ENCODE measurements at places on chromosomes 12 and 14.

GRCh38 chr12:46674129-46674528, 151.7 kb downstream of the SLC38A4 start:
- DNase-seq, result no peak

- no peak for DNase-seq
Observed at GRCh38 chr14:93926245-93926872, 785 bp upstream of the FAM181A start.

DNA sequence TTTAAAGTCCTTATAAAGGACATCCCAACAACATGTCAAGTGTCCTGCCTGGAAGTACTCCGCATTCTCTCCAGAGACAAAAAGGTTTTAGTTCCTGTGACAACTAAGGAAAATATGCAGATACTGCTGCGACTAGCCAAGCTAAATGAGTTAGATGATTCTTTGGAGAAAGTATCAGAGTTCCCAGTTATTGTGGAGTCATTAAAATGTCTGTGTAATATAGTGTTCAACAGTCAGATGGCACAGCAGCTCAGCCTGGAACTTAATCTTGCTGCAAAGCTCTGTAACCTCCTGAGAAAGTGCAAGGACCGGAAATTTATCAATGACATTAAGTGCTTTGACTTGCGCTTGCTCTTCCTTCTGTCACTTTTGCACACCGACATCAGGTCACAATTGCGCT, 40.2 kb downstream of the RIC8B start:
- no peak for DNase-seq

DNA sequence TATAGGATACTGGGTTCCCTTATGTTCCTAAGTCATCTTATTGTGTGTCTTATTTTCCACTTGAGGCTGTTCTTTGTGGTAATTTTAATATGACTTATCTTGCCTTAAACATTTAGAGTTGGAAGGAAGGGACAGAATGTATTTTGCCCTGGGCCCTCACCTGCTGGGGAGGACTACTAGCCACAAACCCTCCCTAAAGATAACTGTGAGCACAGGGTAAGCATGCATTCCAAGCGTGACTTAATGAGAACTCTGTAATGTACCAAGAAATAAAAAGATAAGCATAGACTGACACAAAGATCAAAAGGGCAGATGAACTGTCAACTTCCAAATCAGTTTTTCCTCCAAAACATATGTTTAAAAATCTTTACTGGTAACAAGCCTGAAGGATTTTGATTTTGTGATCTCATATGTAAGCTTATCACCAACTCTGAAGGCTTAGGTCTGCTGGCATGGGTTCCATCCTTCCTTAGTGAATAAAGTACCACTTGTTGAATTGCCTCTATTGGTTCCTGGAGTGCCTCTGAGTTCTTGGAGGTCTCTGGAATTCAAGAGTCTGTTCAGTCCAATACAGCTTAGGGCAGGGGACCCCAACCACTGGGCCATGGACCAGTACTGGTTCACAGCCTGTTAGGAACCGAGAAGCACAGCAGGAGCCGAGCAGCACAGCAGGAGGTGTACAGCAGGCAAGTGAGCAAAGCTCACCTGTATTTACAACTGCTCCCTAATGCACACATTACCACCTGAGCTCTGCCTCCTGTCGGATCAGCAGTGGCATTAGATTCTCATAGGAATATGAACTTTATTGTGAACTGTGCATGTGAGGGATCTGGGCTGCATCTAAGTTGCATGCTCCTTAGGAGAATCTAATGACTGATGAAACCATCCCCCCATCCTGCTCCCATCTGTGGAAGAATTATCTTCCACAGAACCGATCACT, 29.8 kb upstream of the NFYB start:
- DNase-seq, result no peak

- DNase-seq, result no peak
Observed at GRCh38 chr14:51246032-51246431, 6.0 kb downstream of the TMX1 start.
